Mucosa of descending colon (tissue), 3 donors: ENCODE measurements at places on chromosomes 5 and 9. TPM values are rescaled to one million over a fixed set of nuclear protein-coding genes. Genes with fewer than 3 reads are reported as not detected.

DNA sequence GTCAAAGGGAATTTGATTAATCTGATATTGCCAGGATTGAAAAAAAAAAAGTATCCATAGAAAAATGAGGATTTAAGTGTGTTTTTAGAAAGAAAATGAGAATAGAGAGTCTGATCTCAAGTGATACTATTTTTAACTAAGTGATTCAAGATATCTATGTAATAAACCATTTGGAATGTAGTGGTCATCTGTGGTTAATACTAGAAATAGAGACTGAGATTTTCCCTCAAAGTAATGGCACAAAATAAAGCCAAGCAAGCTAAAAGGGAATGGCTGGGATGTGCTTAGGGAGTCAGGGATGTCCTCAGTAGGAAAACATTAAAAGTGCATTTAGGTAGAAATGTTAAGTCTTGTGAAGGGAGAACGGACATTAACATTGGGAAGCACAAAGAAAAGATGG is 90.6 kb downstream of the FBXO4 start:
- no peak for DNase-seq

- DNase-seq = no peak
Measured at GRCh38 chr5:32834251-32834650, 123.1 kb downstream of the NPR3 start.

GRCh38 chr5:177473443-177474001 is at the start of gene DBN1:
Gene DBN1, minus strand, starts transcription at chr5:177473634. Its CDS starts 113 bp downstream, at chr5:177473521.
- DNase-seq = peak; percentile 54

- DNase-seq = no peak
Measured at GRCh38 chr5:54986269-54986654, 869 bp upstream of the ESM1 start.

DNA sequence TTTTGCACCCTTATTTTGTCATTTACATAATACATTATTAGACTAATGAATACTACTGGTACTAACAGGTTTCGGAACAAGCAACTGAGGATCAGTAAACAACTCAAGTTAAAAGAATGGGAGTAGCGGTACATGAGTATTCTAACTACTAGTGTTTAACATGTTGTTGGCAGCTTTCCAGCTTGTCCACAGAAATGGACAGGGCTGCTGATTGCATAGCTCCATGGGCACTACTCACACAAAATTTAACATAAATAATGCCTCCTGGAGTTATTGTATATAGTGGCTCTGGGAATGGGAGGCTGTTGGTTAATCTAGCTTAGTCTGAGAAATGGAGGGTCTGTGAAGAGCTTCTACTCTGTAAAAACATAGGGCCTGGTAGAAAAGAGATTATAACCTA is 6.7 kb downstream of the NCBP1 start:
- DNase-seq = no peak

GRCh38 chr5:170553218-170553617 is 49.4 kb downstream of the KCNIP1 start:
- no peak for DNase-seq

GRCh38 chr5:104223885-104224773 is 661.5 kb upstream of the NUDT12 start:
- no peak for DNase-seq

DNA sequence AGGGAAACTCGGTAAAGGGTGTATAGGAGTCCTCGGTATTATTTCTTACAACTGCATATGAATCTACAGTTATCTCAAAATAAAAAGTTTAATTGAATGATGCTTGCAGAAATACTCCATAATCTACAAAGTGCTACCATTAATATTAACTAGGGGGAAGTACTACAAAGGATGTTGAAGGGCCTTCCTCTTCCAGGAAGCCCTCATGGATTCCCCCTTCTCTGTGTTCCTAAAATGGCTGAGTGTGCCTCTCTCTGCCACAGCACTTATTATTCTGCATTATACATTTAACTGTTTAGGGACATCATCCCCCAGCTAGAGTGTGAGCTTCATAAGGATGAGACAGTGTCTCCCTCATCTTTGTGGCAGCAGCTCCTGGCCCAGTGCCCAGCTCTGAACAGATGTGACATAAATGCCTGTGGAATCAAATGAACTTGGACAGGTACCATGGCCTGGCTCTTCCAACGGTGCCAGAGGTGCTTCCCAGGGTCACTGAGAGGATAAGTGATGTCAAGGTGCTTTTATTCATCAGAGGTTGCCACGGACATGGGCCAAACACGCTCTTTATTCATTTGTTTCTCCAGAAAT is 99.5 kb downstream of the PAX5 start:
- no peak for DNase-seq

DNA sequence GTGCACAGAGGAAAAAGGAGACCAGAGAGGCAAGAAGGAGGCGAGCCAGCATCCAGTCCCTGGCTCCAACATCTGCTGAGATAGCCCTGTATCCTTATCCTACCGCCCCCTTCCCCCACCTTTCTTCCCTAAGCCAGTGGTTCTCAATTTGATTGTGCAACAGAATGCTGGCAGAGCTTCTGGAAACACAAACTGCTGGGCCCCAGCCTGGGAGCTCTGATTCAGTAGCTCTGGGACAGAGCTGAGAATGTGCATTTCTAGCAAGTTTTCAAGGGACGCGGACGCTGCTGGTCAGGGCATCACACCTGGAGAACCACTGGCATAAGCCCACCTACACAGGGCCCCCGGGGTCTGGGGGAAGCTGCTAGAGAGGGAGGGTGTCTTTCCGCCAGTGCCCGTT is 21.1 kb downstream of the AK8 start:
- no peak for DNase-seq

- no peak for DNase-seq
Measured at GRCh38 chr9:121947775-121948174, 145.3 kb downstream of the TTLL11 start.

DNA sequence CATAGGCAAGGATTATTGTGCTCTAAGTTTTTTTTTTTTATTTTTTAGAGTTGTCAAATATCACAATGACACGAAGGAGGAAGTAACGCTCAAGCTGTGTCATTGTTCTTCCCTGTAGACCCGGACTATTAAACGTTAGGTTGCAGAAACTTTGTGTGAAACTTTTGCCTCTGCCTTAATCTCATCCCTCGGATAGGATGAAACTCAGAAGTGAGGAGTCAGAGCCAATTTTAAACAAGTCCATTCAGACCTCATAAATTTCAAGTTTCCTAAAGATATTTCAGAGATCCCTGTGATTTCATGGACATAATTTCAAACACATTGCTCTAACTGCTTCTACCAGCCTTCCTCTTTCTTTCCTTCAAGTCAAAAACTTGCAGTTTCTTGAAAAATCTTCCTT is 98.7 kb upstream of the C6 start:
- DNase-seq = no peak

DNA sequence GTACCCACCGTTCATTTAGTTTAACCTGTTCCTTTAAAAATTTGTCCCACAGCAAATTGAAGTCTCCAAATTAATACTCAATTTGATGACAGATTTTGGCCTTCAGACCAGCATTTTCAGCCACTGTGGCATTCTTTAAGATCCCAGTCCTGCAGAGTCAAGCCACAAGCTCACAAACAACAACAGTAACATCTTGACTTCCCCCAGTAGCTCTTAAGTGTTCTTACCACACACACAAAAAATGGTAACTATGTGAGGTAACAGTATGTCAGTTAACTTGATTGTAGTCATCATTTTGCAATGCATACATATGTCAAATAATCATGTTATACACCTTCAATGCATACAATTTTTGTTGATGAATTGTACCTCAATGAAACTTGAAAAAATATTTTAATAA is 247.9 kb downstream of the LURAP1L start:
- no peak for DNase-seq

IL5 gene
- total RNA-seq = not detected

NPDC1 gene
- 83.0 TPM for total RNA-seq

SPAG8 gene
- total RNA-seq = 0.84 TPM

HAPLN1 gene
- 1.5 TPM for total RNA-seq

SPATA31C1 gene
- total RNA-seq = not detected

WHRN gene
- 4.7 TPM for total RNA-seq

SPINK4 gene
- 33.3 TPM for total RNA-seq
